Transverse colon (tissue), 4 donors: ENCODE measurements at places on chromosomes 11 and 22. TPM values are rescaled to one million over a fixed set of nuclear protein-coding genes. Genes with fewer than 3 reads are reported as not detected.

- DNase-seq, result peak; percentile 50
These were observed 2.3 kb downstream of the CHKA start for GRCh38 chr11:68118706-68119448.

GRCh38 chr11:62266558-62266957 is 3.4 kb upstream of the SCGB2A2 start:
- DNase-seq, result no peak

Gene OR4A5
- not detected for total RNA-seq

- no peak for DNase-seq
These were observed 38.7 kb downstream of the TMEM45B start for GRCh38 chr11:129854232-129854805.

- no peak for DNase-seq
These were observed 21.1 kb downstream of the FAM76B start for GRCh38 chr11:95768521-95768920.

Gene C11orf65
- total RNA-seq, result not detected
